ENCODE measurements at places on chromosomes 3 and 15.

GRCh38 chr3:48372862-48373435 is 930 bp downstream of the FBXW12 start:
- no peak for DNase-seq

GRCh38 chr15:67179411-67179995 is 75.0 kb downstream of the AAGAB start:
- DNase-seq = no peak

DNA sequence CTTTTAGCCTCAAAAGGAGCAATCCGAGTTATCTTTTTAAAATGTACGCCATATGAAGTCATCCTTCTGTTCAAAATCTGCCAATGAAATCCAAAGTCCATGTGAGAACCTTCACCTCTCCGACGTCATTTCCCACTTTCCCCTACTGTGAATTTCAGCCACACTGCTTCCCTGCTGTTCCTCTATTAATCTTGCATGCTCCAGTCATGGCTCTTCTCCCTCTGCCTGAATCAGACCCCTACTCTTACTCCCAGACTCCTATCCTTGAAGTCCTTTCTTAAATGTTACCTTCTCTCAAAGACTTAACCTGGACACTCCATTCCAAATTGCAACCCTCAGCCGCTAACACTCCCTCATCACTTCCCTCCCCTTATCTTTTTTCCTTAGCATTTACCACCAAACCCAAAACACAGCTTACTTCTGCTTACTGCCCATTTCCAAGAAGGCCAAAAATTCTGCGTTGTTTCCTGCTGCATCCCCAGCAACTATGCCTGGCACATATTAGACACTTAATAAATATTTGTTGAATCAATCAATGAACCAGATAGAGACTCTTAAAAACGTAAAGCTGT is 1.2 kb downstream of the NKIRAS1 start:
- no peak for DNase-seq

DNA sequence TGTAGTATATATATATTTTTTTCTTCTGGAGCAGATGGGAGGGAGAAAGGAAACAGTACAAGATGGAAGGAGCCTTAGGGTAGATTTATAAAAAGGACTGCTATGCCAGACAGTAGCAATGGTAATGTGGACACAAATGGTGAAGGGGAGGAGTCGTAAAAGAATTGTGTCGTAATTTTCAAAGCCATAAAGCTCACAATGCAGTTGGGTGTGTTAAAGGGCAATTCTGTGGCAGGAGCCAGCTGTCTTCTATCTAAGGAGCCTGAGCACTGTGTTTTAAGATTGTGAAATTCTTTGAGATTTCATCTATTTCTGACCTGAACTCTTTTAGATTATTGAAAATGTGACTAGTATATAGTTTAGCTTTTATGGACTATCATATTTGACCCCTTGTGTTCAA is 58.9 kb downstream of the CNOT10 start:
- DNase-seq = no peak

- no peak for DNase-seq
These were observed 95.4 kb upstream of the ADAMTS9 start for GRCh38 chr3:64783200-64783599.

DNA sequence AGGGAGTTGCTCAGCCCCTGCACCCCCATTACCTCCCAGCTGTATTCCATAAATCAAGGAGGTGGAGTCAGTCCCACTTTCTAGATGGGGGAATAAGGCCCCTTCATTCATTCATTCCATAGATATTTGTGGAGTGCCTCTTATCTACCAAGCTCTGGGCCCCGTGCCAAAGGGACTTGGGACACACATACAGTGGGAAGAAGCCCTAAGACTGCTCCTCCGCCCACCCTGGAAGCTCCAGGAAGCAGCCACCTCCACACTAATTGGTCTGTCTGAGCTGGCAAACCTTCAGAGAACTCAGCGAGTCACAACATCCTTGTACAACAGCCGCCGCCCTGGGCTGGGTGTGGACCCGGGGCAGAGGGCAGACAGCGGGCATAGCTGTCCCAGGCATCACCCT is 6.4 kb downstream of the STRA6 start:
- DNase-seq = no peak
